Fibroblast of skin of abdomen (primary cell): ENCODE measurements at places on chromosomes 4 and X.
A peak's percentile ranks its signal among the peaks of the same experiment; 100 is the strongest.

GRCh38 chr4:151165205-151166000 is 66.0 kb downstream of the RPS3A start:
- DNase-seq = no peak

DNA sequence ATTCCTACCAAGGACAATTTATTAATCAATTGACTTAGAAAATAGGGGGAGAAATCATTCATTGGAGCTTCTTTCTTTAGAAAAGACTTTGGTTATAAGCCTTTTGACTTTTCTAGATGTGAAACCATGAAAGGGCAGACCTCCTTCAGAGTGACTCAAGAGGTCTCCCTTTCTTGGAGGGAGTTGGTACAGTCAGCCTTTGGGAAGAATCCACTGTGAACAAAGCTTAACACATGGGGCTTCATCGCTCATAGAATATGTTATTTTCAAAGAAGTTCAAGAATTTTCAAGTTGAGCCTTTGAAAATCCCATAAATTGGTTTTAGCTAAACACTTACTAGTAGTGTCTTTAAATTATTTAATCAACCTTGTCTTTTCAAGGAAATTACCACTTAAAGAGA is 28.0 kb downstream of the RIPPLY1 start:
- DNase-seq = peak; percentile 14

DNA sequence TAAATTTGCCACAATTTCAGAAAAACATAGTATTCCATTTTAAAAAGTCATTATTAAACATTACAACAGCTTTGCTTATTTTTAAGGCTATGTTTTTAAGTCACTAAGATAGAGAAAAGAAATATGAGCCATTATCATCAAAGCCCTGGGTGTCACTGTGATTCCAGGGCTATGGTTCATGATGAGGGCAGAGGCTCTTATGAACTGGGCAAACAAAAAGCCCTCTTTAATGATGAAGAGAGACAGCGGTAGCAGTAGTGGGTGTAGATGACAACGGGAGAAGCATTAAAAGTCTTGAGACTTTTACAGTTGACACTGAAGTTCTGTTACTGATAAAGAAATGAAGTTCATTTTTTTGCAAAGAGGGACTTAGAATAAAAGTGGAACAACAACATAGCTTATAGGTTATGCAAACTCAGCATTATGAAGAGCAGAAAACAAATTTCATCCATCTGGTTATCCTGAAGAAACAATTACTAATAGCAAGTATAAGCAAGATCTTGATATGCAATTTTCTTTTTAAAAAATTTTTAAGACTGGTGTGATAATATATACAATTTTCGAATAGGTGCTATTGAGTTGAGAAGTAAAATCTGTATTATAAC is 202.7 kb upstream of the ETNPPL start:
- DNase-seq = no peak

- no peak for DNase-seq
Observed at GRCh38 chrX:131277543-131278136, 11.5 kb downstream of the IGSF1 start.

- DNase-seq = no peak
Observed at GRCh38 chr4:94039226-94039625, 168.4 kb upstream of the SMARCAD1 start.

- no peak for DNase-seq
Observed at GRCh38 chr4:67054896-67055295, 490.4 kb downstream of the CENPC start.

GRCh38 chr4:138320831-138321230 is 78.7 kb upstream of the SLC7A11 start:
- DNase-seq = no peak

- no peak for DNase-seq
Observed at GRCh38 chr4:77629885-77630284, 24.3 kb downstream of the CXCL13 start.
